Smooth muscle cell of the coronary artery (primary cell): ENCODE measurements at places on chromosomes 7 and 10. TPM values are rescaled to one million over a fixed set of nuclear protein-coding genes. Genes with fewer than 3 reads are reported as not detected.

Gene PRPS1L1
- not detected in 2 replicates for total RNA-seq

Gene CASP7
- 27.1 and 37.3 TPM in 2 replicates for total RNA-seq

Gene FAM25A
- not detected in 2 replicates for total RNA-seq

Gene MYO1G
- total RNA-seq: 0.08 TPM in 1 of 2 replicates, not detected in the other

Gene CCDC3
- total RNA-seq: 0.15 and 0.47 TPM in 2 replicates

Gene AGMO
- 0.35 TPM in 1 of 2 replicates, not detected in the other for total RNA-seq

Gene PRKRIP1
- total RNA-seq: 6.4 and 13.1 TPM in 2 replicates

Gene CALML5
- not detected in 2 replicates for total RNA-seq

Gene CCT6A
- total RNA-seq: 212 and 237 TPM in 2 replicates

Gene HKDC1
- 0.35 and 1.1 TPM in 2 replicates for total RNA-seq

Gene RPP30
- total RNA-seq: 16.6 and 28.0 TPM in 2 replicates

Gene SCIN
- 0.23 and 0.75 TPM in 2 replicates for total RNA-seq

Gene SLC29A4
- 2.5 and 4.3 TPM in 2 replicates for total RNA-seq

Gene OR6V1
- total RNA-seq: not detected in 2 replicates

Gene SPDYE16
- total RNA-seq: 0.12 and 0.15 TPM in 2 replicates

Gene OR6B1
- total RNA-seq: not detected in 2 replicates

Gene SSC4D
- 0.68 TPM in 1 of 2 replicates, not detected in the other for total RNA-seq

Gene IQUB
- 0.30 and 0.35 TPM in 2 replicates for total RNA-seq

Gene EVX1
- total RNA-seq: not detected in 2 replicates

Gene GFRA1
- under 0.01 and 0.35 TPM in 2 replicates for total RNA-seq

Gene NUTM2E
- under 0.01 TPM in 1 of 2 replicates, not detected in the other for total RNA-seq

Gene SPACDR
- 0.38 and 0.70 TPM in 2 replicates for total RNA-seq

Gene CALN1
- total RNA-seq: not detected in 2 replicates
